ENCODE measurements at places on chromosomes 7 and 10.
A peak's percentile ranks its signal among the peaks of the same experiment; 100 is the strongest.

DNA sequence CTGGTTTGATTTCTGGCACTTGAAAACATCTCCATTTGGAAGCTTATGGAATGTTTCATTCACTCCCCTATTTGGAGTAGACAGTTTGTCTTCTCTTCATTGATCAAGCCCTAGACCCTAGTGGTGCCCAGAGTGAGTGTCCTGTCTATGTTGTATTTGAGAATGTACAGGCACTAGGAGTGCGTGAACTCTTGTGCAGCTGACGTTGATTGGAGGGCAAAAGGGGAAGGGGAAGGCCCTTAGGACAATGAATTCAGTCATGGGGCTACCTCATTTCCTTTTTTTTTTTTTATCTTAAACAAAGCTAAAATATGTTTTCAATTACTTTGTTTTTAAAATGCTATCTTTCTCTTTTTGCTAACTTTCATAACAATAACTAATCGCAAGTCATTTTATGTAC is 66.5 kb downstream of the ADD3 start:
- DNase-seq = no peak

DNA sequence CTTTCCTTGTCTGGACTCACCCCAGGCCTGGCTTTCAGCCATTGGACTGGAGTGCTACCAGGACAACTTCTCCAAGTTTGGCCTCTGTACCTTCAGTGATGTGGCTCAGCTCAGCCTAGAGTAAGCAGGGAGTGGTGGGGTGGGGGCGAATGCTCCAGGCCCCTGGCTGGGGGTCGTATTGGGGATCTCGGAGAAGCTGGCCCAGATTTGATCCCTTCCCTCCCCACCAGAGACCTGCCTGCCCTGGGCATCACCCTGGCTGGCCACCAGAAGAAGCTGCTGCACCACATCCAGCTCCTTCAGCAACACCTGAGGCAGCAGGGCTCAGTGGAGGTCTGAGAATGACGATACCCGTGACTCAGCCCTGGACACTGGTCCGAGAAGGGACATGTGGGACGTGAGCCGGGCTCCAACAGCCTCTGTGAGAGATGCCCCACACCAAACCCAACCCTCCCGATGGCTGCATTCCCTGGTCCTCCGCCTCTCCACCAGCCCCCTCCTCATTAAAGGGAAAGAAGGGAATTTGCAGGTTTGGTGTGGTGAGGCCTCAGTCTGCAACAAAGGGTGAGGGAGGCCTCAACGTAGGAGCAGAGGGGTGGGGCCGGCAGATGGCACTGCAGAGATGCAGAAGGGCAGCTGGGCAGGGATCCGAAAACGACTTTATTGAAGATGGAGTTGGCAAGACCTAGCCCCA is 14.8 kb downstream of the TRPV6 start:
- DNase-seq = no peak

- DNase-seq = peak; percentile 45
These were observed 82.2 kb downstream of the PIK3CG start for GRCh38 chr7:106947244-106947728.

GRCh38 chr10:63717027-63717715 is 196.0 kb downstream of the REEP3 start:
- DNase-seq = no peak

- DNase-seq = no peak
These were observed 252.0 kb downstream of the SKIDA1 start for GRCh38 chr10:21273400-21273968.

DNA sequence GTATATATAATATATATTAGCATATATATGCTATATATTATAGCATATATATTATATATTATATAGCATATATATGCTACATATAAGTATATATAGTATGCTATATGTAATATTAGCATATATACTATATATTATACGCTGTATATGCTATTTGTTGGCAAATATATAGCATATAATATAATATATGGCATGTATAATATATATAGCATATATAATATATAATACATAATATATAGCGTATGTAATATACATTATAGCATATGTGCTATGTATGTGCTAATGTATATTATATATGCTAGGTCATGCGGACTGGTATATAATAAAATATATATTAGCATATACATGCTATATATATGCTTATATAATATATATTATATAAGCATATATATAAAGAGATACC is 72.8 kb downstream of the KMT2E start:
- no peak for DNase-seq

- no peak for DNase-seq
These were observed 65.0 kb downstream of the CACNB2 start for GRCh38 chr10:18205098-18205834.

- no peak for DNase-seq
These were observed 86.6 kb upstream of the CYTH3 start for GRCh38 chr7:6359021-6359420.

DNA sequence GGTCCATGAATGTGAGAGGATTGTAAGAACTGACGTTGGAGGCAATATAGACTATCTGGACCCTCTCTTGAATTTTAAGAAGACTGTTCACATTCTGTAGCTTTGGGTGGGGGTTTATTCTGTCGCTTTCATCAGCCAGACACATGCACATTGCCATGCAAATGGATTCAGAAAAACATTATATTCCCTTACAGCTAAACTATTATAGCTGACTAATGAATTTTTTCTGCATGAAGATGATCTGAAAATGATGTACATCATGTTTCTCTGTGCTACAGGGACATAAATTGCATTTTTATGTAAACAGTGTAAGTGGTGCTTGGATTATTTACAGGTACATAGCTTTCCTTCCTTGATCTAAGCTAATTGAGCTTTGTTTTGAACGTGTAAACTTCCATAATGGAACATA is 1.5 kb downstream of the MET start:
- no peak for DNase-seq

DNA sequence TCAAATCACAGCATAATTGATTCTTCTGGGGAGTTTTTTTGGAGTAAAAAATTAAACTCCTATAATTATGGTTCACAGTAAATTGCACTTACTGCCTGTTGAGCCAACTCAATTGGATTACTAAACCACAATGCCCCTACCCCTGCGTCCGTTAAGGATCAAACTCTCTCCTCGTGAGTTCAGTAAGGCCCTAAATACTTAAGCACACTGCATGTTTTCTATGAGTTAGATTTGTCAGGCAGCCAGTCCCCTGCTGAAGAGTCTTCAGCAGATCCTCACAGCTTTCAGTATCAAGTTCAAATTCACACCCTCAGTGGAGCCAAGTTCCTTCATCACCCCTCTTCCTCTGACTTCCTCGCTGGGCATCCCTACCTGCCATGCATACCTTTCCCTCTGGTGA is 275.0 kb upstream of the BMPER start:
- DNase-seq = no peak

- peak; percentile 90 for DNase-seq
These were observed 70.4 kb downstream of the PYROXD2 start for GRCh38 chr10:98344589-98345038.

DNA sequence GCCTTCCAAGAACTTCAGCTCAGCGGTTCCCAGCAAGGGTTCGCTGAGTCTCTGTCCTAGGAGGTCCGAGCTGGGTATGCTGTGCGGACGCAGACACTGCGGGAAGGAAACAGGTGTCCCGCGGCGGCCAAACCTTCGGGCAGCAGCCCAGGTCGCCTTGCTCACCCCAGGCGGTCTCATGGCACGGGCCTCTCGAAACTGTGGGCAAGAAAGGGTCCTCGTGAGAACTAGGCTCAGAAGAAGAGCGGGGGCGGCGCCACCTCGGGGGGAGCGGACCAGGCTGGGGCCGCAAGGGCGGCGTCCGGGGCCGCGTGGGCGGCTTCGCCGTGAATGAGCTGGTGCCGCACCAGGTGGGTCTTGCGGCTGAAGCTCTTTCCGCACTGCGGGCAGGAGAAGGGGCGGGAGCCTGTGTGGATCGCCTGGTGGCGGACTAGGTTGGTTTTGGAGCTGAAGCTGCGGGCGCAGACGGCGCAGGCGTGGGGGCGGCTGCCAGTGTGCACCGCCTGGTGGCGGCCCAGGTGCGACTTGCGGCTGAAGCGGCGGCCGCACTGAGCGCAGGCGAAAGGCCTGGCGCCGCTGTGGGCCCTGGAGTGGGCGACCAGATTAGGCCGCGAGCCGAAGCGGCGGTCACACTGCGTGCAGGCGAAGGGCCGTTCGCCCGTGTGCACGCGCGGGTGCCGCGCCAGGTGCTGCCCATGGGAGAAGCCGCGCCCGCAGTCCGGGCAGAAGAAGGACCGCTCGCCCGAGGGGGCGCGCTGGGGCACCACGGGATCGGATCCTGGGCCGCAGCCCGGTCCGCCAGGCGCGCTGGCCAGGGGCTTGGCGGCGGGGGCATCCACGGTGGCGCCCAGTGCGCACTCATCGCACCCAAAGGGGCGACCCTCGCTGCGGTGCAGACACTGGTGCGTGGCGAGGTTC is 8.6 kb downstream of the ZNF467 start:
- DNase-seq = no peak

DNA sequence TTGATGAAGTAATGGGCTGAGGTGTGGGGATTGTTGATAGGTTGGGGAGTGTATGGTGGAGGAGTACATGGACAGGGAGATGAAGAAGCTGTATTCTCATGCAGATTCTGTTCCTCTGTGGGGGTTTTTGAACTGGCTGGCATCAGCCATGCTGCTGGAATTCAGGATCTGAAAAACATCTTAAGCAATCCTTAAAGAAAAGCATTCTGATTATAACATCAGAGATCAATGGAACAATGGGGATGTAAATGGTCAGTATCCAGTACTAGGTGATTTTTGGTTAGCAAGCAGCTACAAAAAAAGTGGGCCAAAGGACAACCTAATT is 247.5 kb upstream of the GALNT17 start:
- DNase-seq = no peak

DNA sequence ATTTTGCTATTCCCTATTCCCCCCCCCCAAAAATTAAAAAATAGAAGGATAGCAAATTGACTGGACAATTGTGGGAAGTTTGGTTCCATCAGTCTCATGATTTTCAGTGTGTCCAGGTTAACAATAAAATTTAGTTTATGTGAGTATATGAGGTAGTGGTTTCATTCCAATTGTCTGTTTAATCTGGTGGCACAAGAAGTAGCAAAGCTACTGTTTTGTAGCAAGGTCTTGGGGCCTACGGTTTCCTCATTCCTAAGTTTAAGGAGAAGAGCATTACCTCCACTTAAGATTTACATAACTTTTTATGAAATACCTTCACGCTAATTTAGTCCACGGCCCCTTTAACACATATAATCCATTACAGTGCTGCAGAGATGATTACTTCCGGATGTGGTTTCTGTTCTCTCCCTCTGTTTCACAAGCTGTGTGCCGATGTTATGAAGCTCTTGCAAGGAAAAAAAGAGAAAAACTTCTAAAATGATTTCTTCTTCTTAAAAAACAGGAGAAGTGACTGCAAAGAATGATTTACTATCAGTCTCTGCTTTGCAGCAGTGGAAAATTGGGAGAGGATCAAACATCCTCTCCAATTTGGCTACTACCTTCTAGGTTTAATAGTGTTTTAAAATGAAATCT is 32.7 kb upstream of the NPVF start:
- DNase-seq = peak; percentile 18

- no peak for DNase-seq
These were observed 15.2 kb upstream of the LAMB4 start for GRCh38 chr7:108145401-108145800.

DNA sequence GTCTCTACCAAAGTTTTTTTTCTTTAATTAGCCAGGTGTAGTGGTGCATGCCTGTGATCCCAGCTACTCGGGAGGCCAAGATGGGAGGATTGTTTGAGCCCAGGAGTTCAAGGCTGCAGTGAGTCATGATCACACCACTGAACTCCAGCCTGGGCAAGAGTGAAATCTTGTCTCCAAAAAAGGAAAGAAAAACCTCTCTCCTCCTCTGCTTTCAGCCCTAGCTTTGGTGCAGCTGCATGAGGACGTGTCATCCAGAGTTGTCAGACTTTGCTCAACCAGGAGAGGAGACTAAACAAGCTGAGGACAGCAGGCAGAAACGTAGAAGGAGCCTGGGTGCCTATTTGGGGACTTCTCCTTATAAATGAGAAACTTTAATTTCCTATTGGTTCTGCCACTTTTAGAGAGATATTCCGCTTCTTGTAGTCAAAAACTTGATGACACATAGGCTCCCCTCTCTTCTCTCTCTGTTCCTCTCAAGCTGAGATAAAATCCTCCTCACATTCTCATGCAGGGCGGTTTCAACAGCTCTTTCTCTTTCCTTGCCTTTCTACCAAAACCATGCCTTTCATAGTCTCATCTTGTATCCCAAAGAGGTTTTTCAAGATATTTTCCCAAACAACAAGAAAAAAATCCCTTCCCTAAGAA is 205.4 kb downstream of the ARHGAP12 start:
- no peak for DNase-seq

DNA sequence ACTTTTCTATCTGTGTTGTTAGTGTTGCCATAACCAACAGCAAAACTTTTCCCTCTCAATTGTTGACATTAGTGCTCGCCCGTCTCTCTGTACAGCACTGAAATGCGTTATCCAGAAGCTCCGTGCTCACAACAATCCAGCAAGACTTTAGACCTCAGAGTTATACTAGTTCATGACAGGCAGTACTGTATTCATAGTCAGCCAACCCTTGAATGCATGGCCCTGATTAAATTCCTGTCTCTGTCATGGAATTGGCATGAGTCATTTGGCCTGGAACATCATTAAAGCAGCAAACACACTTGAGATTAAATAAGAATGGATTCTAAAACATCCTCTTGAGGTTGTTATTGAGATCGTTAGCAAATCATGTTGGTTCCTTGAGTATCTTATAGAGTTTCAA is 405.5 kb upstream of the C7orf33 start:
- DNase-seq = peak; percentile 8

GRCh38 chr10:57395923-57396322 is 871.8 kb downstream of the IPMK start:
- no peak for DNase-seq

DNA sequence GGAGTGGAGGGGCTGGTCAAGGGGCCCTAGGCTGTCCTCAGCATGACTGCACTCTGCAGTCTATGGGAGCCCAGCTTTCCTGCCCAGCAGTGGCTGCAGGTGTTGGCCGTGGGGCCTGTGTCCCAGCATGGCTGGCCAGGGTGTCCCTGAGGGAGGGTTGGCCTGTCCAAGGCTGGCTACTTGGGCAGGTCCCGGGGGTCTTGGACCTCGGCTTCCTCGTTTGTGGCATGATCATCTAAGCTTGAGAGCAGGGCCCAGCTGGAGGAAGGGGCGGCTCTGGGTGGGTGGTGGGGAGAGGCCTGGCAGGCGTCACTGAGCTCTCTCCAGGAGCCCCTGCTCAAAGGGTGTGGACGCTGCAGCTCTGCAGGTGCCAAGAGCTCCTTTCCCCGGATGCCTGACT is 43.7 kb upstream of the CFAP46 start:
- DNase-seq = no peak

- DNase-seq = no peak
These were observed 389.2 kb upstream of the KLF6 start for GRCh38 chr10:4174197-4174596.
